ENCODE measurements at places on chromosomes 7 and 10.

- DNase-seq = no peak
Observed at GRCh38 chr7:98816241-98816640, 53.6 kb downstream of the TMEM130 start.

- no peak for DNase-seq
Observed at GRCh38 chr10:102555781-102556328, 52.1 kb downstream of the SUFU start.

DNA sequence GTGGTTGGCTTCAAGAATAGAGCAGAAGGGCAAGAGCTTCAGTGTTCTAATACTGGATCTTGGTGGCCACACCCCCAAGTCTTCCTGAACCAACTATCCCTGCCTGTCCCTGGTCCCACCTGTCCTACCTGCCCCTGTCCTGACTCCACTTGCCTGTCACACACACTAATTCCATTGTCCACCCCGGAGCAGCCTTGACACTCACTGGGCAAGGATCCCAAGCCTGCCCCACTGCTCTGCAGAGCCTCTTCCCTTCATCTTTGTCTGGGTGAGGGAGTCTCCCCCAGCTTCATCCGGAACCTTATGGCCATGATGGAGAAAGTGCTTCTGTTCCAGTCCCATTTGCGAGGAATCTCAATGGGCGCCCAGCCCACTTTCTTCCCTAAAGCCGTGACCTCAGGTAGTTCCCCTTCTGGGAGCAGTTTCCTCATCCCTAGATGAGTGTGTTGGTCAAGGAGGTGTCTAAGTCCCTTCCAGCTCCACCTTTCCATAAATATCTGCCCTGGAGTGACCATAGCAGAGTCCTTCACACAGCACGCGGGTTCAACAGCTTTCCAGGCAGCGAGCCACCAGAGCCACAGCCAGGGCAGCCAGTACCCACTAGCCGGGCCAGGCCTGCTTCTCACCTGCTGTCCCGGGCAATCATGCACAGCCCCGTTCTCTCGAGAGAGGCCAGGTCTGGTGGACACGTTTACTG is 61.5 kb downstream of the VIPR2 start:
- no peak for DNase-seq

- no peak for DNase-seq
Observed at GRCh38 chr7:106262221-106262881, 22.4 kb downstream of the NAMPT start.

GRCh38 chr10:115963848-115964247 is 309.2 kb downstream of the GFRA1 start:
- DNase-seq = no peak

DNA sequence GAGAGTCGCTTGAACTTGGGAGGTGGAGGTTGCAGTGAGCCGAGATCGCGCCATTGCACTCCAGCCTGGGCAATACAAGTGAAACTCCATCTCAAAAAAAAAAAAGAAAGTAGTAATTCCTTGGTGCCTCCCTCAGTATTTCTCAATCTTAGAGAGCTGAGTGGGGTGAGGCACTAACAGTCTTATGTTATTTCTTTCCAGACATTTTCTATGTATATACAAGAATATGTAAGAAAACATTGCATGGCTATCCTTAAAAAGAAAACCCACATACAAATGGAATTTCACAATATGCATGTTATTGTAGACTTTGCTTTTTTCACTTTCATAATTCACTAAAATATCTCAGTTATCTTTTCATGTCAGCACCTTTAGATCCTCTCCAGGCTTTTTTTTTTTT is 13.6 kb upstream of the SLF2 start:
- DNase-seq = no peak

- no peak for DNase-seq
Observed at GRCh38 chr7:64888901-64889685, 14.0 kb upstream of the ZNF273 start.

DNA sequence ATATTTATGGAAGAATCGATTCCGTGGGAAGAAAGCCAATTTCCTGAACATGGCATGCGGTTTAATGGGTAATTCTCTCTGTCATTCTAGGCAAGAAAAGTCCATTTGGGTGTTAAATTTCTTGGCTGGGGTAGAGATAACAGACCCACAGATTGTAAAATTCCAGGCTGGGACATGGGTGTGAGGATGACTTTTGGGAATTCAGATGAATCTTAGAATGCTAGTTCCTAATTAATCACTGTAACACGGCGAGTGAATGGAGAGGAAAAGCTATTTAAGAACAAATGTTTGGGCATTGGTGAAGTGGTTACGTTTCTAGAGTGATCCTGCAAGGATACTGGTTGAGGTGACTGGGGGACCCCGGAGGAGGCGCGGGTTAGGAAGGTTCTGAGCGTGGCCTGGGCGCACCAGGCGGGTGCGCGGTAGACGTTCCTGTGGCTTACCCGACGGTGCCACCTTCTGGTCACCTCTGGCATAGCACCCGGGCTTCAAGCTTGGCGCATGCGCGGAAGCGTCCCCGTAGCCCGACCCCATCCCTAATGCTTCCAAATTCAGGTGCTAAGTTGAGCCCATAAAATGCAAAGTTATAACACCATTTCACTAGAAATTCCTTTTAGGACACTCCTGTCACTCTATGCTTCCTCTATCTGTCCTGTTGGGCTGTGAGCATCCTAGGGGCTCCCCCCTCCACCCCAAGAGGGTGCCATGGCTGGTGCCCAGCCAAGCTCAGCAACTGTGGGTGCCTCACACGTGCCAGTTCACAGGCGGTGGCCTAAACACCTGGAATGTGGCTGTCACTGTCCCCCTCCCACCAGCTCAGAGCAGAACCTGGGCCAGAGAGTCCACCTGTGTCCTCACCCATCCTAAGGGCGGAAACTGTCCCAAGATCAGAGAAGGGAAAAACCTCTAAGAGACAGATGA is 104.4 kb downstream of the PTPRE start:
- DNase-seq = peak; percentile 87

- no peak for DNase-seq
Observed at GRCh38 chr10:82468453-82468852, 593.5 kb downstream of the NRG3 start.

DNA sequence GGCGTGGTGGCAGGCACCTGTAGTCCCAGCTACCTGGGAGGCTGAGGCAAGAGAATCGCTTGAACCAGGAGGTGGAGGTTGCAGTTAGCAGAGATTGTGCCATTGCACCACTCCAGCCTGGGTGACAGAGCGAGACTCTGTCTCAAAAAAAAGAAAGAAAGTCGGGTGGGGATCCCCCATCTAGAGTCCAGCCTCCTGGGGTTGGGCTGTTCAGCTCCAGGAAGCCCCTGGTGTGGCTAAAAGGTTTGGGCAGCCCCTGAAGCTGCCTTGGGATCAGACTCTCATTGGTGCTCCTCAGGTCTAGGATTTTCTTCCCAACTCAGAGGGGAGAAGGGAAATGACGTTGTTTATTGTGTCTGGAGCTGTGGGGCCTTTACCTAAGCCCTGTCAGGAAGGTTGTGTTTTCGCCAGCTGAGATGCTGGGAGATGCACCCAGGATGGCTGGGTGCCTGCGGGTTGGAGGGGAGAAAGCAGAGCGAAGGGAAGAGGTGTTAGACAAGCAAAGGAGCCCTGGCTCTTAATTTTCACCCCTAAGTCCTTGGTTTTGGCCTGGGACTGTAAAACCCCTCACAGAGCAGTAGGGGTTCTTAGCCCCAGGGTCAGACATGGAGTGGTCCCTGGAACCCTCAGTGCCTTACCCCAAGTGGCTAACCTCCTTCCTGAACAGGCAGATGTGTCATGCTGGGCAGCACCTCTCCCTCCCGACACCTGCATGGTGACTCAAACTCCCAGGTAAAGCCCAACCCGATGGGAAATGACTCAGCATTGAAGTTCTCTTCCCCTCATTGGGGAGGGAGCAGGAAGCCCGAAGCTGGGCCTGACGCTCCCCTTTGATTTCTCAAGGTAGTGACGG is 21.1 kb downstream of the PLAU start:
- no peak for DNase-seq

DNA sequence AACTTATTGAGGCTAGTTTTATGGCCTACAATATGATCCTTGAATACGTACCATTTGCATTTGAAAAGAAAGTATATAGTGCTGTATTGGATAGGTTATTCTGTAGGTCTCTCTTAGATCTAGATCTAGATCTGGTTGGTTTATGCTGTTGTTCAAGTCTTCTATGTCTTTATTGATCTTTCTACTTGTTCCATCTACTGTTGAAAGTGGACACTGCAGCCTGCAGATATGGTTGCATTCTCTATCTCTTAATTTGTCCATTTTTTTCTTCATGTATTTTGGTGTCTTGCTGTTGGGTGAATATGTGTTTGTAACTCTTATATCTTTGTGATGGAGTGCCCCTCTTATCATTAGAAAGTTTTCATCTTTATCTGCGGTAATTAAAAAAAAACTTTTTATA is 139.4 kb upstream of the PCDH15 start:
- DNase-seq = no peak

Measured in activated B cell treated with CpG ODN at 0.5 μM for 24 hours (primary cell).